Hematopoietic multipotent progenitor cell treated with erythropoietin and hydrocortisone succinate and interleukin-3 and kit ligand, for 6 days (in vitro differentiated cells): ENCODE measurements at places on chromosomes 7 and 10.

GRCh38 chr7:122262246-122262645 lies 42.3 kb downstream of the FEZF1 start:
- no peak for DNase-seq

GRCh38 chr10:12382157-12382548 lies 32.8 kb downstream of the CAMK1D start:
- DNase-seq, result no peak

DNA sequence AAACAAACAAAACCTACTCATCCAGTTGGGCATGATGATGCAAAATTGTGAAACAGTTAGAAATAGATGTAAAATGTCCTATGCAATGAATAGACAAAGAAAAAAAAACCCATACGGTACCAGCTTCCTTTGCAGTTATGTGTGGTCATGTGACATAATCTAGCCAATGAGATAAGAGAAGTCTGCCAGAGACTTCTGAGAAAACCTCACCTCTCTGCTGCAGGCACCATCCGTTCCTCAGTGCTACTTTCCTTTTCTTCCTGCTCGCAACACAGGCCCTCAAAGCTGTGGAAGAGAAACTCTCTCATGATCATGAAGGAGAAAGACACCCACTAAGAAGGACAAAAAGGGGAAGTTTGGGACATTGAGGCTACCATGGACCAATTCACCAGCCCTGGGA lies 76.8 kb upstream of the CARD11 start:
- DNase-seq, result no peak

DNA sequence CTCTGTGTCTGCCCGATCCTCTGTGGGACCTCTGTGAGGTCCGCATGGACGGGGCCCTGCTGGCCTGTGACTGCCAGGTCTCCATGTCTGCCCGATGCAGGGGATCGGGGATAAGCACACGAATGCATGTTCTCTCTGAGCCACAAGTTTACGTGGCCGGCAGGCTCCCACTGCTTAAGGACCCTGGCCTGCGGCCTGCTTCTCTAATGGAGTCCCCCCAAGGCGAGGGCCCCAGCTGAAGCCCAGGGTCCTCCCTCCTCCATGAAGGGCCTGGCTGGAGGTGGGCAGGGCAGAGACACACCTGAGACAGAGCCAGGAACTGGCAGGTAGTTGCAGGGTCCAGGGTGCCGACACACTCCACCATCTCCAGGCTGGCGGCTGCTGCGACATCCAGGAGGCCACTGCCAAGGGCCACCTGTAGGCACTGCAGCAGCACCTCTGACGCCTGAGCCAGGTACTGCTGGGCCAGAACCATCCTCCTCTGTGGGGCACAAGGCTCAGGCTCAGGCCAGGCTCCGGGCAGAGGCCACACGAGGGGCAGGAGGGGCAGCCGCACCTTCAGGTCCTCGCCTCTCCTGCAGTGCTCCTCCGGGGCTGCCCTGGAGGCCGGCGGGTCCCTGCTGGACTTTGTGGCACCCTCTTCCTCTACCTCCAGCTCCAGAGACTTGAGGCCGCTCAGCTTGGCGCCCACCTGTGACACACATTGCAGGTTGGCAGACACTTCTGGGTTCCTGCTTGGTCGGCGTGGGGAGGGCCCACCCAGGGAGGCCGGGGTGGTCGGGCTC lies 60.9 kb upstream of the NKX6-2 start:
- no peak for DNase-seq

GRCh38 chr10:1558906-1559305 lies 178.4 kb downstream of the ADARB2 start:
- DNase-seq, result no peak

GRCh38 chr10:133419211-133419950 lies 5.0 kb downstream of the SPRN start:
- DNase-seq, result no peak

- DNase-seq, result no peak
These were observed 643.8 kb upstream of the MGMT start for GRCh38 chr10:128823201-128823600.

- no peak for DNase-seq
These were observed 21.1 kb downstream of the CCDC126 start for GRCh38 chr7:23618241-23618640.

DNA sequence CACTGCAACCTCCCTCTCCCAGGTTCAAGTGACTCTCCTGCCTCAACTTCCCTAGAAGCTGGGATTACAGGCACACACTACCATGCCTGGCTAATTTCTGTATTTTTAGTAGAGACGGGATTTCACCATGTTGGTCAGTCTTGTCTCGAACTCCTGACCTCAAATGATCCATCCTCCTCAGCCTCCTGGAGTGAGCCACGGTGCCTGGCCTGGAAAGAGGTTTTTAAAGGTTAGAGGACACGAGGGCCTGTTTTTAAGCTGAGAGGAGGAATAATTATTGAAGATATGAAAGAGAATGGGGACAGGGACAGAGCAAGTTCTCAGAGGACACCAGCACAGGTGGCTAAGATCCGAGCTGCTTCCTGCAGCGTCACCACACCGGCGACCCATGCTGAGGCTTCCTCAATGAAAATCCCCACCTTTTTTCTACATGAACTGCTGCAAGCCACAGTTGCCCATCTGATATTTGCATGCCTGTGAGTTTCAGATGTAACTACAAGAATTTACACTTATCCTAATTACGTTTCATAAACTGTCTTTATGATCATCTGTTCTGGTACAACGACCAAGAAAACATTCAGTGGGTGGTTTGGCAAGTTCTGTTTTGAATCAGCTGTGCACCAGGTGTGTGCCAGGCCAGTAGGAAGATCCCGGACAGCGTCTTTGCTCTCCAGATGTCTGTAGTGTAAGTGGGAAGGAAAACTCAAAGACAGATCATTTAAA lies 76.0 kb downstream of the HIP1 start:
- no peak for DNase-seq

DNA sequence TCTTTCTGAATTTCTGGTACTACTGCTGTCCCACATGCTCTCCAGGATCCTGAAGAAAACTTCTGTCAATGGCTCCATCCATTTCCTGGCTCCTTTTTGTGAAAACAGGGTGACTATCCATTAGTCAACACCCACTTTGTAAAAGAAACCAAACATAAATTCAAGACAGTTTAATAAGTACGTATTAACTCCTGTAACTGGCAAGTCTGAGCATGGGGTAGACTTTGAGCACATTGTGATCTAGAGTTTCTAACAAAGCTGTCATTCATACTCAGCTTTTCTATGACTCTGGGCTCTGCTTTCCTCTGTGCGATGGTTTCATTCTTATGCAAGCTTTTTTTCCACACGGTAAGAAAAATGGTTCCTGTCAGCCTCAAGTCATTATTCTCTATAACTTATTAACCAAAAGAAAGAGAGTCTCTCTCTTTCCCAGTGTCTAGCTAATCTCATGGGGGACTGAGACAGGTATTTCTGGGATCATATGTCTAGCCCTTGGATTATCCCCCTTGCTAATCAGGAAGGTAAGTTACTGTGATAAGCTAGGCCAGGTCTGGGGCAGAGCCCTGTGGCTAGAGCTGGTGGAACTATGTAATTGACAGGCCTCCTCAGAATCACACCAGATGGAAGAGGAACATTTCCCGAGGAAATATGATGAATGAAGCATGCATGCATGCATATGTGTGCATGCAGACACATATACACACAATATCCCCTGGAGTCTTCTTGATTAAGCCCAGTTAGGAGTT lies 98.5 kb downstream of the GNAI1 start:
- no peak for DNase-seq
